ENCODE measurements at places on chromosomes 2 and 18. TPM values are rescaled to one million over a fixed set of nuclear protein-coding genes. Genes with fewer than 3 reads are reported as not detected.

DNA sequence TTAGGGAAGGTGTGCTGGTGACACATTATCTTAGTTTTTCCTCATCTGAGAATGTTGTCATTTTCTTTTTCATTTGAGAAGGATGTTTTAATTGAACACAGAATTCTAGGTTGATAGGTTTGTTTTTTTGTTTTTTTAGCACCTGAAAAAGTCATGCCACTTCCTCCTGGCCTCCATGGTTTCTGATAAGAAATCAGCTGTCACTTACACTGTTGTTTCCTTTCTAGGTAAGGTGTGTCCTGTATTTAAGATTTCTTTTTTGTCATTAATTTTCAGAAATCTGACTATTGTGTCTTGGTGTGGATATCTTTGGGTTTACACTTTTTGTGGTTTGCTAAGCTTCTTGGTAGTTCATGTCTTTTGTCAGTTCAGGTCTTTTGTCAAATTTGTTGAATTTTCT lies 99.3 kb downstream of the ROCK1 start:
- no peak overlapping the region for H3K27ac ChIP-seq
- DNase-seq, result no peak
- no peaks in the 10 kb centered on the region for H3K27me3 ChIP-seq
- no peak overlapping the region for H3K4me3 ChIP-seq

- no peak overlapping the region for H3K27ac ChIP-seq
- H3K4me3 ChIP-seq, result no peak overlapping the region
- H3K4me1 ChIP-seq, result no peaks in the 10 kb centered on the region
- no peaks in the 10 kb centered on the region for H3K36me3 ChIP-seq
- DNase-seq, result no peak
These were observed 88.3 kb upstream of the TFPI start for GRCh38 chr2:187642498-187642897.

GRCh38 chr2:219733746-219734145 lies 106.3 kb downstream of the SLC4A3 start:
- no peaks in the 10 kb centered on the region for H3K4me1 ChIP-seq
- peaks cover 6% of the 10 kb centered on the region for H3K27me3 ChIP-seq
- no peak overlapping the region for H3K27ac ChIP-seq
- DNase-seq, result no peak
- H3K36me3 ChIP-seq, result no peaks in the 10 kb centered on the region
- no peak overlapping the region for H3K4me3 ChIP-seq

- H3K36me3 ChIP-seq, result no peaks in the 10 kb centered on the region
- H3K27me3 ChIP-seq, result no peaks in the 10 kb centered on the region
- H3K4me1 ChIP-seq, result no peaks in the 10 kb centered on the region
These were observed 34.0 kb downstream of the ADAM23 start for GRCh38 chr2:206477296-206477695.

- H3K4me3 ChIP-seq, result no peak overlapping the region
- no peak overlapping the region for H3K27ac ChIP-seq
- DNase-seq, result no peak
- H3K27me3 ChIP-seq, result no peaks in the 10 kb centered on the region
- no peaks in the 10 kb centered on the region for H3K36me3 ChIP-seq
These were observed 149.7 kb downstream of the EN1 start for GRCh38 chr2:118697781-118698180.

DNA sequence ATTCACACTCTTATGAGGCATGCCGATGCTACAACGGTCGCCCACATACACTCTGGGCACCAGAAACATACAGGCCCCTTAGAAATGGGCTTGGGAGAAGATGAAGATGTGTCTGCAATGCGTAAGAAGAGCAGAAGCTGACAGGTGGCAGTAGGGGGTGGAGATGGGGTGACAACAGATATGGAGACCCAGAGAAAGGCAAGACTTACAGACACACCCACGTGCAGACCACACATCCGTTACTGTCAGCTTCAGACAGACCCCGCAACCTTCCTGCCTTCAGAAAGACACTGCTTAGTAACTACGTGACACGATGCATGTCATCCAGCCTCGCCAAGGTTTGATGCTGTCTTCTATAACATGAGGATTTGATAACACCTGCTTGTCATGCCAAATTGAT lies 89.5 kb downstream of the ZFP36L2 start:
- H3K4me3 ChIP-seq, result no peak overlapping the region
- peak overlapping the region; percentile 42 for H3K27ac ChIP-seq
- peaks cover 65% of the 10 kb centered on the region for H3K4me1 ChIP-seq
- H3K36me3 ChIP-seq, result no peaks in the 10 kb centered on the region
- no peaks in the 10 kb centered on the region for H3K27me3 ChIP-seq
- no peak for DNase-seq

- no peak overlapping the region for H3K4me3 ChIP-seq
- H3K4me1 ChIP-seq, result peaks cover 3% of the 10 kb centered on the region
- no peaks in the 10 kb centered on the region for H3K36me3 ChIP-seq
- H3K27me3 ChIP-seq, result no peaks in the 10 kb centered on the region
- H3K27ac ChIP-seq, result no peak overlapping the region
These were observed 513.0 kb downstream of the GALR1 start for GRCh38 chr18:77762642-77763041.

GRCh38 chr2:158602027-158602426 lies 145.3 kb downstream of the PKP4 start:
- no peak for DNase-seq
- H3K36me3 ChIP-seq, result no peaks in the 10 kb centered on the region
- no peak overlapping the region for H3K4me3 ChIP-seq
- peaks cover 10% of the 10 kb centered on the region for H3K4me1 ChIP-seq
- no peaks in the 10 kb centered on the region for H3K27me3 ChIP-seq

DNA sequence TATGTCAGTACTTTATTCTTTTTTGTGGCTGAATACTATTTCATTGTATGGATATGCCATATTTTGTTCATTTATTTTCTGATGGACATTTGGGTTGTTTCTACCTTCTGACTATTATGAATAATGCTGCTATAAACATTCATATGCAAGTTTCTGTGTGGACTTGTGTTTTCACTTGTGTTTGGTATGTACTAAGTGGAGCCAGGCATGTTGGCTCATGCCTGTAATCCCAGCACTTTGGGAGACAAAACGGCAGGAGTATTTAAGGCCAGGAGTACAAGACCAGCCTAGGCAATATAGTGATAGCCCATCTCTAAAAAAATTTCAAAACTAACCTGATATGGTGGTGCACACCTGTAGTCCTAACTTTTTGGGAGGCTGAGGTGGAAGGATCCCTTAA lies 23.3 kb downstream of the MARCHF7 start:
- H3K4me1 ChIP-seq, result peaks cover 16% of the 10 kb centered on the region
- no peak for DNase-seq
- peaks cover 93% of the 10 kb centered on the region for H3K36me3 ChIP-seq

- no peak overlapping the region for H3K27ac ChIP-seq
- H3K36me3 ChIP-seq, result no peaks in the 10 kb centered on the region
- no peaks in the 10 kb centered on the region for H3K4me1 ChIP-seq
- no peak overlapping the region for H3K4me3 ChIP-seq
These were observed 760.0 kb upstream of the FSHR start for GRCh38 chr2:49914281-49914680.

DNA sequence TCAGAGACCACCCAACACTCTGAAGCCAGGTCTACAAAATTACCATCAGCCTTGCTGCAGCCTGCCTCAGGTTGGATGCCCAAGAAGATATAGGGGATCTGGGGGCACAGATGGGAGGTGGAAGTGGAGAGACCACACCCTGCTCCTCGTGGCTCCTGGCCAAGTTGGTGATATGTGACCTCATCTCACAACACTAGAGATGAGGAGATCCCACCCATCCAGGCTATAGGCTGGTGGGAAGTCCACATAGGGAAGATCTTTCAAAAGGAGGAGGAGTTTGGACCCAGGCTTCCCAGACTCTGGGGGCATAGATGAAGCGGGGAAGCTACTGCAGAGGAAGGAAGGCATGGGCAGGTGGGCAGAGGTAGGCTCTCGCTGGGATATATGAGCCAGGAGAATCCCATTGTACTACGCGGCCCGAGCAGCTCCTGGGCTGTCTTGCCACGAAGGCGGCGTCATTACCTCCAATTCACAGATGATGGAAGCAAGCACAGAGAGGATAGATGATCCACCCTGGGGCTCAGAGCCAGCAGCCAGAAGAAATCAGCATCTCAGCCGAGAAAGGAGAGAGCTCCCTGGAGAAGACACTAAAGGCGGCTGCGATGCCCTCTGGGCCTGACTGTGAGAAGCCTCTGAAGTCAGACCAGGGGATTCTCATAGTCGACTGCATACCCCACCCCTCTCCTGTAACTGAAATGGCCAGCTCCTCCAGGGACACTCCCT lies 96.0 kb downstream of the RHOB start:
- H3K27ac ChIP-seq, result no peak overlapping the region
- no peaks in the 10 kb centered on the region for H3K27me3 ChIP-seq
- H3K36me3 ChIP-seq, result no peaks in the 10 kb centered on the region

DNA sequence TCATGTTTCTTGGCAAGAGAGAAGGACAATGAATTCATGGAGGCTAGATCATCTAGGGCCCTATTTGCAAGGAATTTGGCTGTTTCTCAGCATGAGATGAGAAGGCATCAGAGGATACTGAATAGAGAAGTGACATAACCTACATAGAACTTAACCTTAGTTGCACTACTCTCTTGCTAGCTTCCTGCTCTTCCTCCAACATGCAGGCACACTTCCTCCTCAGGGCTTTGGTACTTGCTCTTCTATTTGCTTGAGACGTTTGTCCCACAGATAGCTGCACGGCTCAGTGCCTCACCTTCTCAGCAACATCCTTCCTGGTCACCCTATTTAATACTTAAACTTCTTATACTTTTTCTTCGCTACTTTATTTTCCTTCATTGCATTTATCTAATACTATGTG lies 20.0 kb upstream of the LANCL1 start:
- H3K27ac ChIP-seq, result no peak overlapping the region
- H3K4me3 ChIP-seq, result no peak overlapping the region
- H3K36me3 ChIP-seq, result no peaks in the 10 kb centered on the region
- H3K4me1 ChIP-seq, result no peaks in the 10 kb centered on the region
- no peaks in the 10 kb centered on the region for H3K27me3 ChIP-seq
- DNase-seq, result no peak

DNA sequence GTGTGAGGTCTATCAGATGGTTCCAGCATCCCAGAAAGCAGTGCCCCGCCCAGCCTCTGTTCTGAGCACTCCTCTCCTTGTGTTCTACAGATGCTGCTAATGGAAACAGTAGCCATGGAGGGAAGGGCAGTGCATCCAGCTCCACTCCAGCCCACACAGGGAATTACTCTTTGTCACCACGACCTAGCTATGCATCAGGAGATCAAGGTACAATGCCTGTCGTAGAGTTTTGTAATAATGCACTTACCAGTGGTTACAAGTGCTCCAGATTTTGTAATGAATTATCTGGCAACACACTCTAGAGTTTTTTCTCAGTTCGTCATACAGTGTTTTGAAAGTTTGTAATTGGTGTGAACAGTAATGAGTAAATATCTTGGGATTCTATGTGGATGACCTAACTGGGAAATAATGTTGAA lies 161.1 kb downstream of the ESCO1 start:
- no peaks in the 10 kb centered on the region for H3K4me1 ChIP-seq
- H3K36me3 ChIP-seq, result no peaks in the 10 kb centered on the region
- H3K27ac ChIP-seq, result no peak overlapping the region

DNA sequence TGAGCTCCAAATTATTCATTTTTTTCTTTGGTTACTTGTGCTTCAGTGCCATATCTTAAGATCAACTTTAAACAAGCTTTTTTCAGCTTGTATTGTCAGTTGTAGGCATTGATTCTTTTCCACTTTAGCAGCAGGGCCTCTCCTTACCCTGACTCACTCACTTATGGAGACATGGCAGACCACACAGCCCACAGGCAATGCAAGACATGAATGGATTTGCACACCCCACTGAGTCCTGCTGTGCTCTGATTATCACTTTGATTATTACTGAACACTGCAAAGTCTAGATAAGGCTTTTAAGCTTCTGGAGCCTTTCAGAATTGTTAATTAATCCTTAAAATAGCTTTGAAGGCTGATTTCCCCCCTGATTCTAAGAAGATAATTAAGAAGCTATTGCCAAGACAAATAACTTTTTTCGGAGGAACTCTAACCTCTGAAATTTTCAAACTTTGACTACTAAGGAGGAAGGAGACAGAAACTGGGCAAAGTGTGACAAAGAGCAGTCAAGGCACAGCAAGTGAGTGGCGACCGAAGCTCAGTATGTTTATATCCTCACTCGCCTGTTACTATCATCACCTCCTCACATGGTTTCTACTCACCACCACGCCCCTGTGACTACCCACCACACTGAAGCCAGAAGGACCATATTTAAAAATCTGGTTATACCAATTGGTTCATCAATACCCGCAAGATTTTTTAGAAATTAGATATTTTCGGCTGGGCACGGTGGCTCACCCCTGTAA lies 43.3 kb downstream of the CACNB4 start:
- H3K27ac ChIP-seq, result no peak overlapping the region
- H3K36me3 ChIP-seq, result no peaks in the 10 kb centered on the region
- no peaks in the 10 kb centered on the region for H3K4me1 ChIP-seq
- no peak overlapping the region for H3K4me3 ChIP-seq

CHPF gene
- 61.6 TPM for total RNA-seq

CFAP65 gene
- total RNA-seq, result 4.3 TPM

Measured in left lung (tissue), 14 donors.